ENCODE measurements at places on chromosomes 5 and 9.

- DNase-seq, result no peak
Observed at GRCh38 chr9:126965541-126966428, 51.2 kb downstream of the RALGPS1 start.

- DNase-seq, result no peak
Observed at GRCh38 chr5:14608169-14608568, 26.6 kb downstream of the OTULINL start.

DNA sequence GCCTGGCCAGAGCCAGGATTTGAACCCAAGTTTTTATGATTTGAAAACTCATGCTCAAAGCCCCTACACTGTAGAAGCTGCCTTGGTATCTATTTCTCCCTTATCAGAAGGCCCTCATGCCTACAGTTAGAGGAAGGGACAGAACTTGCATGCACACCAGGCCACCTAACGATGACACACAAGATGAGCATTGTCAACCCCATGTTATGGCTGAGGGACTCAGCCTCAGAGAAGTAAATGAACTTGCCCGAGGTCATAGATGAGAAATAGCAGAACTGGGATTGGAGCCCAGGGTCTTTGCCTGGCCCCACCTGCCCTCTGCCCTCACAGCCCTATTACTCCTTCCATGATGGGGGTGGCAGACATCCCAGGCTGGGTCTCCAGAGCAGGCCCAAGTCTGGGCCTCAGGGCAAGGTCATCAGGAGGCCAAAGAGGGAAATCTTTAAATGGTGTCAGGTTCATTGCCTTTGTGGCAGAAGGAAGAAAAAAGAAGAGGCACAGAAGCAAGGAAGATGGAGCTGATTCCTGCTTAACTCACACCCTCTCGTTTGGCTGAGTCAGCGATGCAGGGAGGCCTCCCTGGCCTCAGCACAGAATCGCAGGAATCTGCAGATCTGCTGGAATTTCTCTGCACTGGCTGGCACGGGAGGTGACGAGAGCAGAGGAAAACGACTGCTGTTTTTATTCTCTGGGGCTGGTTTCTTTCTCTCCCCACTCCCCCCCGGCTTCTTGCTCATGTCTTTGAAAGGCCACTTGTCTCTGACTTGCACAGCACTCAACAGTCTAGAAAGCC is 20.6 kb upstream of the CRB2 start:
- peak; percentile 98 for DNase-seq

- no peak for DNase-seq
Observed at GRCh38 chr9:74348777-74349176, 148.4 kb upstream of the RORB start.

GRCh38 chr9:70192707-70193106 is 66.1 kb upstream of the SMC5 start:
- peak; percentile 49 for DNase-seq

GRCh38 chr5:153212471-153212870 is 278.0 kb upstream of the GRIA1 start:
- no peak for DNase-seq

DNA sequence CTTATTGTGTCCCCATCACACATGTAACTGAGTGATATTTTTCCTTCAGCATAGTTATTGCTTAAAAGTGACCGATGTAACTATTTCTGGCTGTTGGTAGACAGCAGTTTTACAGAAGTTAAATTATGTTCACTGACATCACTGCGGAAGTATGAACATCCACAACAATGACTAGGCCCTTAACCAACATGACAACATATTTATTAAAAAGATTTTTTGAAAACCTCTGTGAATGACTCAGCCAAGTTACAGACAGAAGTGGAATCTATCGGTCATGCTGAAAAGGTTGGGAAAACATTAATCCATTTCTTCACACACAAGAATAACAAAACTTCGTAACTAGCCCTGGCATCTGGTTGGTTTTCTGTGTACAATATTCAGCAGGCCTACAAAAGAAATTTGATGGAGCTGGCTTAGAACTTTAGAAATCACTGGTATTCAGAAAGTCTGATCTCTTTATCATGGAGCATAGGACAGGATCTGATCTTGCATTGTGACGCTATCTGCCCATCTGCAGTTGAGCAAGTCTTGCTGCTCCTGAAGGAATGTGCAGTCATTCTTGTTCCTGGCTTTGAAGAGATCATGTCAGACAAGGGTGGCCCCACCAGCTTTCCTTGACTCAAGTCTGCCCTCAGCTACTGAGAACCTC is 6.5 kb downstream of the GLIS3 start:
- peak; percentile 44 for DNase-seq

DNA sequence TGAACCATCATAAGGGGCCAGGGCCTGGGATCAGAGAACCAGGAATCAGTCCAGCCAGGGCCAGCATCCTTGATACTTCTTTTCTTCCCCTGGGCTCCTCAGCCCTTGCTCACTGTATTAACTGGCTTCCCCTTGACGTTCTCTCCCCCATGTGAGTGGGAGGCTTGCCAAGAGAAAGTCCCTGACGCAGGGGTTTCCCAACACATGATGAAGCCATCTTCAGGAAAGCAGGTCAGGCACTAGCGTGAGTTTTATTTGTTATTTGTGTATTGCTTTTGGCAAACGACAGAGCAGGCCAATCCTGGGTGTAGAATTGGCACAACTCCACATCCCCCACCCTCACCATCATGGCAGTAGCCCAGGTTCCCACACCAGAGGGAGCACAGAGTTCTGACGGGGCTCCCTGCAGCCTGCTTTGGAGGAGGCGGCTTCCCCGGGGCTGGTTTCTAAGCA is 165.5 kb upstream of the NFIL3 start:
- DNase-seq, result peak; percentile 17

DNA sequence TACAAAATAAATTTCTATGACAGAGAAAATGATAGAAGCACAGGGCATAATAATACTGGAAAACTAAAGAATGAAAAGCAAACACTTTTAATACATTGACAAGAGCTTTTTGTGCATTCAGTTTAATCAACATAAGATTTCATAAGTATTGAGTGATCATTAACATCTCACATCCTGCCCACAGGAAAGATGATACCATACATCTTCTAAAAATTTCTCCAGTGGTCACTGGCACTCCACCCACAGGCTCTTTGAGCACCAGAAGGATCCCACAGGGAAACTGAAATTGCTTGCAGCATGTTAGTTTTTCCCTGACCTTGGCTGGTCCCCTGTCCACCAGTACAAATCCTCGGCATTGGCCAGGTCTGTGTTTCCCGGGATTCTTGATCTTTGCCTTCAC is 186.0 kb downstream of the CEMIP2 start:
- DNase-seq, result no peak

GRCh38 chr5:89471115-89471514 is 588.1 kb upstream of the MEF2C start:
- no peak for DNase-seq

GRCh38 chr5:139368613-139369012 is 14.5 kb downstream of the SLC23A1 start:
- no peak for DNase-seq

- DNase-seq, result peak; percentile 95
Observed at GRCh38 chr5:51383131-51384121, at the start of gene ISL1. TSS of gene ISL1 (plus strand) at chr5:51383448. CDS start at chr5:51383672, 224 bp downstream.

- DNase-seq, result peak; percentile 33
Observed at GRCh38 chr9:93003552-93004407, 54.7 kb upstream of the SUSD3 start.

DNA sequence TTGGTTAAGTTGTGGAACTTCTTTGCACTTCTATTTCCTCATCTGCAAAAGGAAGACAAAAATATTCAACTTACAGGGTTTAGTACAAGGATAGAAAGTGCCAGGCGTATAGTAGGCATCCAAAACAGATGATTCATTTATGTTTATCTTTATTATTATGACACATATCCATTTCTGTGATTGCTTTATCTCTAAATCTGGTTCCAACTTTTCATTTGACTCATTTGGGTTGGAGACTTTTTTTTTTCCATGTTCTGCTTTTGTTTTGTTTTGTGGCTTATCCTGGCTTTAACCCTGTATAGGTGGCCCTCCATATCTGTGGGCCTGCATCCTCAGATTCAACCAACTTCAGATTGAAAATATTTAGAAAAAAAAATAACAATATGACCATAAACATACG is 186.7 kb upstream of the SLC24A2 start:
- DNase-seq, result no peak

DNA sequence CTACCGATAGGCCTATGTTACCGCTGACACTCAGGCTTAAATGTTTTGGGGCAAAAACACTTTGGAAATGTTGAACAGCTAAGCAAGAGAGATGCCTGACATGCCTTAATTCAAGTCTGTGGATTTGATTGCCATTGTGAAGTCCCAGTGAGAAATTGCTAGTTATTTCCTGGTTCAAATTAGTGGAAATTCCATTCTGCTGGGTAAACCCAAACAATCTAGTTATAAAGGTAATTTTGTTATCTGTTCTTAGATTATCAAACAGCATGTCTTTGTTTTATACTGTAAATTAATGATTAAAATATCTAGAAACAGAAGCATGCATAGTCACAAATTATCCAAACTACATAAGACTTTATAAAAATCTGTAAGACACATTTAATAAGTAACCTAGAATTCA is 96.6 kb downstream of the PJA2 start:
- no peak for DNase-seq

DNA sequence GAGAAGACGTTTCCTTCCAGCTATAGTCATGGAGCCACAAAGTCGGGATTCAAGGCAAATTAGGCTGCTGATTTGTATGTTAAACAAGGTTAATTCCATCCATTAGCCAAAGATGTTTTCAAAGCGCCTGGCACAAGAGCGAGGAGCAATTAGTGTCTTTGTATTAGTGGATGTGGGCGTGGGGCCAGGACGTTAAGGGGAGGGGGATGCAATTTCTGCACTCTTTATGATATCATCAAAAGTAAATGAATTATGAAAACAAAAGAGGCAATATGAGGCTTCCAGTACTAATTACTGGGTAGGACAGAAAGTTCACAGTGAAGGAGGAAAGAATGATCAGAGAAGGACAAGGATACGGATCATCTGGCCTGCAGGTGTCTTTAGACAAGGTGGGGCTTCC is 230.9 kb upstream of the MSX2 start:
- no peak for DNase-seq

DNA sequence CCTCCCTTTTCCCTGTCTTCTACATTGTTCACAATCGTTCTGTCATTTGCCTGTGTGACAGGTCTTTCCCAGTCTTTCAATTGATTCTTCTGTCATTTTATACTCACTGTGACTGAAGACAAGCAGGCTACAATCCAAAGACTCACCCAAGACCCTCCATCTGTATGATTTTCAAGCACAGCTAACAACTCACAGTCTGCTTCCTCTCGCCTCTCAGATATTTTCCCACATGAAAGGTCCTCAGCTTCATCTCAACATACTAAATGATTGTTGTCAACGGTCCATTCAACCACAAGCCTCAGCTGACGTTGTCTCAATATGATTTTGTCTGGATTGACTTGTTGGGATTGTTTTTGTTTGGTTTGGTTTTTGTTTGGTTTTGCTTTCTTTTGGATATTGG is 346.5 kb downstream of the NFIB start:
- no peak for DNase-seq

DNA sequence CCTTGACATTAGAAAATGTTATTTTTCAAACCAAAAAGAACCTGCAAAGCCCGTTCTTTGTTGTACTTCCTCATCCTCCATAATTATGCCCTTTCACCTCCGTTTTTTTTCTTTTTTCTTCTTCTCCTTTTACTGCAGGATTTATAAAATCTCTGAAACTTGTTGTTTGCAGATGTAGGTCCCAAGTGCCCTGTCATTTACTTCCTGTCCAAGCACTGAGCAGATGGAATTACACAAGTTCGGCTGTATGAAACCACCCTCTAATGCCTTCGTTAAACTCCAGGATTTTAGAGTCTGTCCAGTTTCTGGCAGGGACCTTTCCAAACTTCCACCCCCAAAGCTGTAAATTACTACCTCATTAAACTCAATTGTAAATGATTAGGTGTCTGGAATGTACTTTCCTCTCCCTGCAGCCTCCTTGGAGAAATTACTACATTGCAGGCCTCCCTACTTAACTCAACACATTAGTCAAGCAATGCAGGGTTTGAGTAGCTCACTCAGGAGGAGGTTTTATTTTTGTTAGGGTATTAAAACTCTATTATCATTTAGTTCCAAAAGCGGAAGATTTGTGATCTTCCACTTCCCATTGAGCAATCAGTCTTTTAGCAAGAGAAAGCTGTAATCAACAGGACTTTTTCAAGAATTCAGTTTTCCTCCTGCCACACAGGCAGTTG is 125.6 kb upstream of the LPAR1 start:
- DNase-seq, result peak; percentile 32

GRCh38 chr9:83706676-83707517 is 861 bp downstream of the UBQLN1 start:
- DNase-seq, result peak; percentile 50

DNA sequence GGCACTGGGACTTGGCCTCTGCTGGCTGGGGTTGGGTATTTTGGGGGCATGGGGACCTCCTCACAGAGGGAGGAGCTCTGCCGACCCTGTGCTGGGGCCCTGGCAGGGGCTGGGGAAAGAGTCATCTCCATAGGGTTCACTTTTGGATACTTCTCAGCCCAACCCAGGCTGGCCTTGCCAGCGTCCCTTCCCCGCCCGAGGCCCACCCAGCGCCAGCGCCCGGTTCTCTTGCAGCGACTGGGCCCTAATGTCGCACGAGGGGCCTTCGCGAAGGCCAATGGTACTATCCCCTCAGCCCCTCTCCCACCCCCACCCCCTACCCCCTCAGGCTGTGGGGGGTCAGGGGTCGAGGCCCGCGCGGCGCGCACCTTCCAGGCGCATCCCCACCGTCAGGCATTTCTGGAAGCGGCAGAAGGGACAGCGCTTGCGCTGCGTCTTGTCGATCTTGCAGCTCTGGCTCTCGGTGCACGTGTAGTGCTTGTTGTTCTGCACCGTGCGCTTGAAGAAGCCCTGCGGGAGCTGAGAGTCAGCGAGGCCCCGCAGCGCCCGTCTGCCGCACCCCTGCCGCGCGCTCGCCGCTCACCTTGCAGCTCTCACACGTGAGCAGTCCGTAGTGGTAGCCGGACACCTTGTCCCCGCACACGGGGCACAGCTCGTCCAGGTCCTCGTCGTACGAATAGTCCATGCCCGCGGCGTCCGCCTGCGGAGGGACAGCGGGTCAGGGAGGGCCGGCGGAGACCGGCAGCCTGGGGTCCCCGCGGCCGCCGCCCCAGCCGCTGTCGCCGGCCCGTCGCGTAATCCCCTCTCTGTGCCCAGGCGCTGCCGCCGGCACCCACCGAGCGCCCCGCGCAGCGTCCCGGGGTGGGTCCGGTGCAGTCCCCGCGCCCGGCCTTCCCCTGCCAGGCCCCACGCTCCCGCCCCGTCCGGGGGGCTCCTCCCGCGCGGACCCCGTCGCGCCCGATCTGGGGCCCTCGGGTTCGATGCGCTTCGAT is 4.2 kb downstream of the NR5A1 start:
- DNase-seq, result no peak

GRCh38 chr5:12951846-12952245 is 992.6 kb downstream of the DNAH5 start:
- DNase-seq, result no peak

DNA sequence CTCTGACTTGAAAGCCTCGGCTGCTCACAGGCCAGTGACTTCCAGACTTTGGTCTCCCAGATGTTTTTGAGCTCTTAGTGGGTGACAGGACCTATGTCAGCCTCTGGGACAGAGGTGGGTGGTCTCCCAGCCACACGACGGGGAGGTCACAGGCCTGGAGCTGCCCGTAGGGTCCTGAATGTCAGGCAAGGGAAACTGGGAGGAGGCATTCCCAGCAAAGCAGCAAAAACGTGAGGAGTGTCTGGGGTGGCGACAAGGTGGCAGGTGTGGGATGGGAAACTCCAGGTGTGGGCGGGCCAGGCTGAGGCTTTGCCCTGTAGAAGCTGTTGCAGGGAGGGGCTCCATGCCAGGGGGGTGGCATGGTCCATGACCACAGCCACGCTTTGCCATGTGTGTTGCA is 110.5 kb downstream of the CACNA1B start:
- DNase-seq, result no peak

GRCh38 chr5:97838214-97838613 is 655.2 kb upstream of the RIOK2 start:
- DNase-seq, result peak; percentile 39
